ENCODE measurements at places on chromosomes 11 and 22. TPM values are rescaled to one million over a fixed set of nuclear protein-coding genes. Genes with fewer than 3 reads are reported as not detected.

DNA sequence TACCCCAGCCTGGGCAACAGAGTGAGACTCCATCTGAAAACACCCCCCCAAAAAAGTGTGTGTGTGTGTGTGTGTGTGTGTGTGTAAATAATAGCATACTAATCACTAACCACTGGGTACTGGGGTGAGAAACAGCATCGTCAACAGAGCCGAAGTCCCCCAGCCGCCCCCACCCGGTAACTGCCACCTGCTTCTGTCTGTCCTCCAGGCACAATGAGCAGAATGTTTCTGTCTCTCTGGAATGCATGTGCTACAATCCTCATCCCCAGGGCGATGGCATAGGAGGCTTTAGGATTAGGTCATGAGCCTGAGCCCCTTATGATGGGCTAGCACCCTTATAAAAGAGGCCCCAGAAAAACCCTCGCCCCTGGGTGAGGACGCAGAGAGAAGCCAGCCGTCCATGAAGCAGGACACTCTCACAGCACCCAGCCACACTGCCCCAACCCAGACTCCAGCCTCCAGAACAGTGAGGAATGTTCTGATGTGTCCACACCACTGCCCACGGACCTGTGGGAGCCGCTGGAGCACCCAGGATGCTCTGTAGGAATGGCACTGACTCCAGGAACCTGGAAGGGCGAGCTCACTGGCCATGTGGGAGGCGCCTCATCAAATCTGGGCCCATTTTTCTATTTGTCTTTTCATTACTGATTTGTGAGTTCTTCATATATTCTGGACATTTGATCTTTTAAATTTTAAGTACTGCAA lies 9.9 kb downstream of the TTLL8 start:
- DNase-seq = no peak

- no peak for DNase-seq
These were observed 21.9 kb upstream of the LYVE1 start for GRCh38 chr11:10590218-10590915.

DNA sequence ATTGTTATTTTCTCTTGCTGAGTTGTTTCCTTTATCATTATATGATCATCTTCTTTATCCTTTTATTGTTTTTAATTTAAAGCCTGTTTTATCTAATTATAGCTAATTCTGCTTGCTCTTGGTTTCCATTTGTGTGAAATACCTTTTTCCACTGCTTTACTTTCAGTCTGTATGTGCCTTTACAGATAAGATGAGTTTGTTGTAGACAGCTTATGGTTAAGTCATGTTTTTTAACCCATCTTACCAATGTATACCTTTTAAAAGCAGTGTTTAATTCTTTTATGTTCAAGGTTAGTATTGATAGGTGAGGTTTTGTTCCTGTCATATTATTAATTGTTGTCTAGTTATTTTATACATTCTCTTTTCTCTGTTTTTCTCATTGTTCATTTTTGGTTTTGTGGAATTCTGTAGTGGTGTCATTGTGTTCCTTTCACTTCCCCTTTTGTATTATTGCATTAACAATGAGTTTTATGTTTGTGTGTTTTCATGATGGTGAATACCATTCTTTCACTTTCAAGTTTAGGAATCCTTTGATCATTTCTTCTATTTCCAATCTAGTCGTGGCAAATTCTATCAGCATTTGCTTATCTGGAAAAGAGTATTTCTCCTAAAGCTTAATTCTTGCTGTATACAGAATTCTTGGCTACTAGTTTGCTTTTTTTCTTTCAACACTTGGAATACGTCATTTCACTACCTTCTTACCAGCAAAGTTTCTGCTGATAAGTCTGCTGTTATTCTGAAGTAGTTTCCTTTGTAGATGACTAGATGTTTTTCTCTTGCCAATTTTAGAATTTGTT lies 21.8 kb downstream of the OR5AN1 start:
- DNase-seq = no peak

MAP4K2 gene
- polyA plus RNA-seq = 9.2 TPM

- DNase-seq = no peak
These were observed 28.5 kb downstream of the MN1 start for GRCh38 chr22:27772984-27773498.

DNA sequence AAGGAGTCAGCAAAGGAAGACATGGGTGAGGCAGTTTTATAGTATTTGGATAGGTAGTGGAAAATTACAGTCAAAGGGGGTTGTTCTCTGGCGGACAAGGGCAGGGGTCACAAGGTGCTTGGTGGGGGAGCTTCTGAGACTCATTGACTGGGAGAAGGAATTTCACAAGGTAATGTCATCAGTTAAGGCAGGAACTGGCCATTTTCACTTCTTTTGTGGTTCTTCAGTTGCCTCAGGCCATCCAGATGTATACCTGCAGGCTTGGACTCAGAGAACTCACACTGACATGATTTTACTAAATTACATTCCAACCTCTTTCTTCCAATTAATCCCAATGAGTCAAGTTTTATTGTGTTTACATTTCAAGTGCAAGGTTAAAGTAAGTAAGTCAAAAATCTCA lies 240.5 kb upstream of the API5 start:
- DNase-seq = no peak

- DNase-seq = no peak
These were observed 4.2 kb downstream of the CELSR1 start for GRCh38 chr22:46533070-46533833.

GRCh38 chr11:105907319-105907718 lies 114.7 kb downstream of the MSANTD4 start:
- DNase-seq = no peak

CRACR2B gene
- 17.6 TPM for polyA plus RNA-seq

GRCh38 chr11:83815736-83816135 lies 529.6 kb upstream of the CCDC90B start:
- DNase-seq = no peak

BANF1 gene
- polyA plus RNA-seq = 218 TPM

Data from forelimb muscle (tissue), 1 donor.